HFFc6 (cell line): ENCODE measurements at places on chromosomes 1 and 21.
A peak's percentile ranks its signal among the peaks of the same experiment; 100 is the strongest.

GRCh38 chr21:37473491-37473890, 106.9 kb downstream of the DYRK1A start:
- peaks cover 24% of the 10 kb centered on the region for H3K36me3 ChIP-seq
- H3K27ac ChIP-seq = no peak overlapping the region
- no peak overlapping the region for H3K4me3 ChIP-seq
- peaks cover 21% of the 10 kb centered on the region for H3K4me1 ChIP-seq
- H3K27me3 ChIP-seq = no peaks in the 10 kb centered on the region; the same call in 1 of the 2 replicates

DNA sequence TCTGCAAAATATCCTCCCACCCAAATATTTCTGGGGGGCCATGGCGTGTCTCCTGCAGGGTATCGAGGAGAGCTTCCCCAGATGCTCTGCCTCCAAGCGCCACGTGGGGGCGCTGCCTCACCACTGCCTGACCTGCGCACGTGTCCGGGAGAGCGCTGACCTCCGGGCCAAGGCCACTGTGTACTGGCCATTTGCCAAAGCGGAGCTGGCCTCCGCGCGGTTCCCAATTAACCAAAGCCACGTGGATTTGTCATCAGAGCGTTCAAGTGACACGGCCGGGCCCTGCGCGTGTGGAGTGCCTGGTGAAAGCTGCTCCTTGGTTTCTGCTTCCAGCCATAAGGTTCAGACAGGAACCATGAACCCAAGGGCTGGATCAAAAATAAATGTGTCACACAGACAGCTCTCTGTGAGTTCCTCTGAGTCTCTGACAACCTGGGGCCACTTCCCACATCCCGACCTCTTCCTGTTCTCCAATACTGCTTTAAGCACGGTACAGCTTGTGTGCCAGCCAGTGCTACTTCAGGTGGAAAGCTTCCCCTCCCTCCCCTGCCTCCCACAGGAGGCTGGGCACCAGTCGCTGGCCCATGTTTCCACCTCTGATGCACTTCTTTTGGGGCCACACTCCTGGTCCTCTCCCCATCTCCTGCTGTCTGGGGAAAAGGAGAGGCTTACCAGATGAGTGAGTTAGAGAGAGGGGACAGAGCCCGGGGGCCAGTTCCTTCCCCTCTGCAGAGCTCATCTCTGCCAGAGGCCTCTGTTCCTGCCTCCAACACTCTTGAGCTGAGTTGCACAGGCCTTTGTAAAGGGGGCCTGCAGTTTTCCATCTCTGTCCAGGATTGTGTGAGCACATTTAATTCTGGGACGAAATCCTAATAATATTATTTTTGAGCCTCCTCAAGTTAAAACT, 26.1 kb downstream of the ZP4 start:
- peaks cover 22% of the 10 kb centered on the region; the same call in 1 of the 2 replicates for H3K4me1 ChIP-seq
- H3K36me3 ChIP-seq = no peaks in the 10 kb centered on the region
- peak overlapping the region; percentile 53 for H3K4me3 ChIP-seq
- no peak overlapping the region; the same call in 1 of the 2 replicates for H3K27ac ChIP-seq
- peak; percentile 1 for DNase-seq

GRCh38 chr1:63731117-63732043, 42.4 kb upstream of the ROR1 start:
- H3K36me3 ChIP-seq = peaks cover 14% of the 10 kb centered on the region
- H3K27me3 ChIP-seq = peaks cover 12% of the 10 kb centered on the region
- peaks cover 33% of the 10 kb centered on the region for H3K4me1 ChIP-seq

GRCh38 chr1:77686796-77687518, 4.5 kb upstream of the ZZZ3 start:
- no peak overlapping the region for H3K27ac ChIP-seq
- H3K4me1 ChIP-seq = peaks cover 25% of the 10 kb centered on the region
- H3K27me3 ChIP-seq = no peaks in the 10 kb centered on the region; the same call in 1 of the 2 replicates
- H3K36me3 ChIP-seq = peaks cover 22% of the 10 kb centered on the region

DNA sequence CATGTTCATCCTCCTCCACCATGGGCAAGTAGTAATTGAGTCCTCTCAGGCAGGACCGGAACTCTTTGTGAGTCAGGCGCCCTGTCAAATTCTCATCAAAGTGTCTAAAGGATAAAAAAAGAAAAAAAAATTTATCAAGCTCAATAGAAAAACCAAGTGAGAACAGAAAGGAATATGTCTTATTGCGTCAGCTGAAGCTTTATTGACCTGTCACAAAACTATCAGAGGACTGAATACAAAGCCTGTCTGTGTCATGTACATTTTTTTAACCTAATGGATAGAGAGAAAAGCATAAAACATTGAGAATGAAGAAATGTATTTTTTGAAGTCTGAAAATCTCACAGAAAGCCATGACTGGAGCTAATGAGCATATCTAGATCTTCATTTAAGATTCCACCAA, 8.7 kb downstream of the OR10Z1 start:
- H3K27ac ChIP-seq = no peak overlapping the region
- no peaks in the 10 kb centered on the region; the same call in 1 of the 2 replicates for H3K27me3 ChIP-seq
- no peaks in the 10 kb centered on the region; the same call in 1 of the 2 replicates for H3K36me3 ChIP-seq
- H3K4me3 ChIP-seq = no peak overlapping the region
- DNase-seq = no peak

GRCh38 chr1:59433440-59433813, 136.5 kb downstream of the FGGY start:
- peaks cover 75% of the 10 kb centered on the region for H3K4me1 ChIP-seq
- peaks cover 3% of the 10 kb centered on the region; the same call in 1 of the 2 replicates for H3K27me3 ChIP-seq
- DNase-seq = no peak
- peak overlapping the region; percentile 74 for H3K27ac ChIP-seq
- no peak overlapping the region for H3K4me3 ChIP-seq
- 0 out of 2 replicates have a peak, but pooled peaks cover 5% of the 10 kb centered on the region for H3K36me3 ChIP-seq

- peaks cover 1% of the 10 kb centered on the region for H3K4me1 ChIP-seq
- DNase-seq = no peak
- H3K27me3 ChIP-seq = peaks cover under 1% of the 10 kb centered on the region; the same call in 1 of the 2 replicates
Measured at GRCh38 chr1:185769136-185769535, 34.9 kb downstream of the HMCN1 start.

DNA sequence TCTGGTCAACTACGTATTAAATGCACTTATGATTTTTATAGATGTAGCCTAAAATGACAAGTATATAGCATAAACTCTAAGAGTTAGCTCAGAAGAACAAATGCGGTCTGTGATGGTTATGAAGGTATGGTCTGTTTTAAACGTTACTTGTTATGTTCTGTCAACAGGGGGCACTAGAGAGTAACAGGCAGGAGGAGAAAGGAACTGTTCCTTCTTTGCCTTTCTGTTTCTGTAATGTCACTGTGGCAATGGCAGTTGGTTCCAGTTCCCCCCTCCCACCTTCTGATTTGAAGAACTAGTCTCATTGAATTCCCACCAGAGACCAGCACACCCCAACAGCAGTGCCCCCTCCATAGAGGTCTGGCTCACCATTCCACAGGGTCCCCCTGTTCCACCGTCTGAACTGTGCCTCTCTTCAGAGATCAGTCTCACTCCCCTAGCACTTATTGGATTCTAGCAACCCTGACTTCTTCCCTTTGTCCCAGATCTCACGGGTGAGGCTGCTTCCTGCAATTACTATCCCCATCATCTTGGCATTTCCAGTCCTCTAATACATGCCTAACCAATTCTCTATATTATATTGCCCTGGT, 14.0 kb downstream of the KRTAP24-1 start:
- no peaks in the 10 kb centered on the region for H3K4me1 ChIP-seq
- no peaks in the 10 kb centered on the region for H3K36me3 ChIP-seq
- H3K27me3 ChIP-seq = no peaks in the 10 kb centered on the region
- DNase-seq = no peak
- no peak overlapping the region for H3K4me3 ChIP-seq

DNA sequence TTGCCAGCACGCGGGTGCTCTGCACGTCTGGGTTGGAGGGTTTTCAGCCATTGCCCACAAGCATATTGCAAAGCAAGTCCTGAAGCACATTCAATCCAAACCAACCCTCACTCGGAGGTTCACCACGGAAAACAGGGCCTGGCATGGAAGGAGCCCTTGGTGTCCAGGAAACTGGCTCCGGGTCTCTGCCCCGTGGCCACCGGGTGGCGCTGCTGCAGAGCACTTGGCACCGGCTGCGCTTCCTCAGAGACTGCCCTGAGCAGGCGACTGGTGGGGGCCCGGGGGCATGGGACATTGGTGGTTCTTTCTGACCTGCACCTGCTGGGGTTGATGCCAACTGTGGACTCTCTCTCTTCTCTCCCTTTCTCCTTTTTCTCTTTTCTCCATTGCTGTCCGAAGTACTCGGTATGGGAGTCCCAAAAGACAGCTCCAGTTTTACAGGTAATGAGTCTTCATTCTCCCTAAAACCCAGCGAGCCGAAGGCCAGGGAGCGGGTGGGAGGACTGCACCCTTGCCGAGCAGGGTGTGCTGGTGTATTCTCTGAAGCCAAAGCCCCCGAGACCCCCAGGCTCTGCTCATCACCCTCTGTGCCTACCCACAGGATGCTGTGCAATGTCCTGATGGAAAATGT, 4.1 kb upstream of the KCNAB2 start:
- peaks cover 9% of the 10 kb centered on the region for H3K4me1 ChIP-seq
- peaks cover 2% of the 10 kb centered on the region for H3K27me3 ChIP-seq
- no peak for DNase-seq
- no peak overlapping the region for H3K27ac ChIP-seq
- no peak overlapping the region for H3K4me3 ChIP-seq
- no peaks in the 10 kb centered on the region for H3K36me3 ChIP-seq

DNA sequence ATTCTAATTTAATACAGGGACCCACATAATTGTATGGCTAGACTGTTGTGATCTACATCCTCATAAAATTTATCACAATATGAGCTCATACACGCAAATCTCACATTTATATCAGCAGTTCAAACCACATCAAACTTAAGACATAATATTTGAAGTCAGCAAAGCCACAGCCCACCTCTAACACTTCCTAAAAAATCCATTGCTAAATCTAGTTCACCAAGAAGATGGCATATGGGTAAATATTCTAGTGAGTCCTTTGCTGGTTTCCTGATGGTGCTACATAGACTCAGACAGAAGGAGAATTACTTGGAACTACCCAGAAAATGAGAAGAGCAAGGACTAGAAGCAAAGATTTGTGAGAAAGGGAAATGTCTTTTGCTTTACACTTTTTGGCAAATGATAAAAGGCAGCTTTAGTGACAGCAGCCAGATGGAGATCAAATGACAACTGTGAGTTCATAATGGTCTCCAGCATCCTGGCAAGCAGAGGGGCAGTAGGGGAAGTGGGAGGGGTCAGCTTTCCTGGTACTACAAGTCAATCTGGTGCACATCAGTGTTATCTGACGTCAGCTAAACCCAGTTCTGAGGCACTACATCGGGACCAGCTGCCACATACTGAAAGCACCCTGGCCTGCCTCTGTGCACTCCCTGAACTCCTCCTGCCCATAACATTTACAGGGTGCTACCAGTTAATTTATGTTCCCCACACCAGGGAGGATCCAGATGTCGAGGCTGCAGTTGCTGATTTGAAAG, 10.6 kb upstream of the GADD45A start:
- no peak overlapping the region for H3K27ac ChIP-seq
- H3K4me1 ChIP-seq = peaks cover 31% of the 10 kb centered on the region
- H3K27me3 ChIP-seq = peaks cover 2% of the 10 kb centered on the region; the same call in 1 of the 2 replicates
- DNase-seq = no peak
- no peaks in the 10 kb centered on the region for H3K36me3 ChIP-seq

GRCh38 chr1:60078182-60078581, 4.6 kb upstream of the C1orf87 start:
- H3K27ac ChIP-seq = no peak overlapping the region
- H3K36me3 ChIP-seq = no peaks in the 10 kb centered on the region
- DNase-seq = no peak
- no peak overlapping the region for H3K4me3 ChIP-seq
- H3K4me1 ChIP-seq = no peaks in the 10 kb centered on the region

DNA sequence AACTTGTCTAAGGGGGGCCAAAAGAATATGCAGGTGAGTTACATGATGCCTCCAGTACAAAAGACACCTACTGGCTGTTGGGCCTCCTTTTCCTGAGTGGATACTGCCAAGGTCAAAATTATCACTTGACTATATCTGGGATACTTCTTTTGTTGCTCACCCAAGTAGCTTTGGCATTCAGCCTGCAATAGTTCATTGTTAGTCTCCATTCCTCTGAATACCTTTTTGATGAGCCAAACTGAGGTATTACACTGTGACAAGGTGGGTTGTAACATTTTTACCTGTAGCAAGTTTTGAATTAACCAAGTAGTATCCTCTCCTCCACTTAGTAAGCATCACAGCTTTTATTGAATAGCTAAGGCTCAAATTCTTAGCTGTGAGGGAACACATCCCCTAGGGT, 408.0 kb downstream of the LRRIQ3 start:
- H3K27me3 ChIP-seq = no peaks in the 10 kb centered on the region
- H3K27ac ChIP-seq = no peak overlapping the region
- no peak overlapping the region for H3K4me3 ChIP-seq
- no peaks in the 10 kb centered on the region for H3K4me1 ChIP-seq
- H3K36me3 ChIP-seq = no peaks in the 10 kb centered on the region

- no peaks in the 10 kb centered on the region for H3K4me1 ChIP-seq
- H3K36me3 ChIP-seq = no peaks in the 10 kb centered on the region
- no peak overlapping the region for H3K27ac ChIP-seq
- H3K27me3 ChIP-seq = peaks cover 7% of the 10 kb centered on the region
- no peak overlapping the region for H3K4me3 ChIP-seq
Measured at GRCh38 chr1:14855801-14856200, 257.3 kb downstream of the KAZN start.

DNA sequence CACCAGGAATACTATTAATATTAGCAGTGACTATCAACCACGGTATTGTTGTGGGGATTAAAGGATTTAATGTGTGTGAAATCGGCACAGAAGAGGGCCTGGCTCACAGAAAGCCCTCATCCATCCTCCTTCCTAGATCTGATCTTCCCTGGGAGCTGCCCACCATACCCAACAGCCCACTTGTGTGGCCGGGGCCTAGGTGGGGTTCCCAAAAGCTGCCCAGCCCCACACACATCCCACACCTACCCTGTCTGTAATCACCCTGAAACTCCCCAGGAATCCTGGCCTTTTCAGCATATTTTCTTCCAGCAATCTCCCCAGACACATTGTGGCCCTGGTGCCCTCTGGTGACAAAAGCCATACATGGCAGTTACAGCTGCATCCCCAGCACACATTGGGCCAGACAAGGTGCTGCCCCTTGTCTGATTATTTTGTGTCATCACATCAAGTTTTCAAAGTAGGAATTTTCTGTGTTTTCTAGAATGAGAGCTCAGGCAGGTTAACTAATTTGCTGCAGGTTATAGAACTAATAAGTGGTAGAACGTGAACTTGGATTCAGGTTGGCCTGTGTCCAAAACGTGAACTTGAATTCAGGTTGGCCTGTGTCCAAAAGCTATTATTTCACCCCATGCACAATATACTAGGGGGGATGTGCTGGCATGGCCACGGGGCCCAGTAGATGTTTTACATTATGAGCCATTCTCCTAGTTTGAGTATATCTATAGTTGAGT, 5.3 kb upstream of the SLC6A9 start:
- peak overlapping the region; percentile 37 for H3K27ac ChIP-seq
- DNase-seq = peak; percentile 71
- peaks cover 1% of the 10 kb centered on the region for H3K27me3 ChIP-seq
- H3K4me1 ChIP-seq = peaks cover 55% of the 10 kb centered on the region
- H3K4me3 ChIP-seq = no peak overlapping the region
- no peaks in the 10 kb centered on the region for H3K36me3 ChIP-seq

- H3K36me3 ChIP-seq = peaks cover 6% of the 10 kb centered on the region; the same call in 1 of the 2 replicates
- H3K4me3 ChIP-seq = no peak overlapping the region
- peaks cover 55% of the 10 kb centered on the region for H3K4me1 ChIP-seq
- no peak for DNase-seq
- H3K27me3 ChIP-seq = peaks cover 11% of the 10 kb centered on the region; the same call in 1 of the 2 replicates
Measured at GRCh38 chr1:91804546-91805023, 81.4 kb downstream of the TGFBR3 start.
